ENCODE measurements at places on chromosomes 5 and 9.

- no peak for DNase-seq
These were observed 13.1 kb upstream of the NCS1 start for GRCh38 chr9:130159057-130159456.

DNA sequence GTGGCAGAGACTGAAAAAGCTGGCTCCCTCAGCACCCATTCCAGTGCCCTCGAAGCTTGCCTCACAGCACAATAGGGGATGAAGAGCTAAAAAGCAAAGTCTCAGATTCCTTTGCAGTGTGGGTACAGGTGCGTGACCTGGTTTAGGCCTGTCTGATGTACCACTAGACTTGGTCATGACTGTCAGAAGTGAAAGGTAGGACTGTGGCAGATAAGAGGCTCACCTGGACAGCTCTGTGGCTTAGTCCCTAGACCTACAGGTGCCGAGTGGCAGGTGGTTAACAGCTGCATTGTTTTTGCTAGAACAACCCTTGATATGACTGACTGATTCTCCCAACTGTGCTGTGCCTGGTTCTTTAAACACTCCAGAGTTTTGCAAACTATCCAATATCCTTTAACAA, 14.7 kb upstream of the SFXN1 start:
- no peak for DNase-seq

- no peak for DNase-seq
These were observed 69.2 kb upstream of the PPP1R26 start for GRCh38 chr9:135410421-135410820.

DNA sequence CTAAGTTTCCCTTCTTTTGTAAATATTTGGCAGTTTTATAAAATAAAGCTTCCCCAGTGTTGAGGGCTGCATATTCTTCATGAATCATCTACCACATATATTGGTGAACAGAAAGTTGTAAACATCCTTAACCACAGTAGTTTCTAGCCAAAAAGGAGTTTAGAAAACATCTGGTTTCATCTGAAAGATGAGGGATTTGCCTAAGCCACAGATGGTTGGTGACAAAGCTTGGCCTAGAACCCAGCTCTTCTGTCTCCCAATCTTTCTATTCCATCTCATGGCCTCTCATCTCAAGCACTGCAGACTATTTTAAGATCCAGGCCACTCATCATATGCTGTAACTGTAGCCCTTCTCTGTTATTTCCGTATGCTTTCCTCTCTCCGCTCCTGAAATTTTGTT, 232.3 kb upstream of the TRPM3 start:
- no peak for DNase-seq

DNA sequence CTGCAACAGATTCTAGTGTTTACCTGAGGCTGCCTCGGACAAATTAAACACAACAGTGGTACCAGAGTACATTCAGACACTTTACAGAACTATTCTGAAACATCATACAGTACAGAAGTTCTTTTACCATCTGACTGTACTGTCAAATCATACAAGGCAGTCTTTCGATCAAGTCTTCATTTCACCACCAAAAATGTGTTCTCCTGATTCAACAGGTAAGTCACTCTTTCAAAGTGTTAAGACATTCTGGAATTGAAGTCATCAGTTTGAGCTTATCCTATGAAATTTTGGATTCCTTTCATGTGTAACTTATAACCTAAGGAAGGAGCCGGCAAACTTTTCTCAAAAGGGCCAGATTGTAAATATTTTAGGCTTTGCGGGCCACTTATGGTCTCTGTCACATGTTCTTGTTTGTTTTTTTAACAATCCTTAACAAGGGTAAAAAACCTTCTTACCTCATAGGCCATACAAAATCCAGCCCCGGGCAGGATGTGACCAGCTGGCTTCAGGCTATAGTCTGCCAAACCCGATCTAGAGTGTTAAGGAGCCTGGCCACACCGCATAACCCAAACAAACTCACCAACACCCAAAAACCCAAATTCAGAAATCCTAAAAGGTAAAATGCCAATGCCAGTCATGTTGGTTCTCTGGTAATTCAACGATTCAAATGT, 151.6 kb downstream of the DENND1A start:
- DNase-seq = no peak

DNA sequence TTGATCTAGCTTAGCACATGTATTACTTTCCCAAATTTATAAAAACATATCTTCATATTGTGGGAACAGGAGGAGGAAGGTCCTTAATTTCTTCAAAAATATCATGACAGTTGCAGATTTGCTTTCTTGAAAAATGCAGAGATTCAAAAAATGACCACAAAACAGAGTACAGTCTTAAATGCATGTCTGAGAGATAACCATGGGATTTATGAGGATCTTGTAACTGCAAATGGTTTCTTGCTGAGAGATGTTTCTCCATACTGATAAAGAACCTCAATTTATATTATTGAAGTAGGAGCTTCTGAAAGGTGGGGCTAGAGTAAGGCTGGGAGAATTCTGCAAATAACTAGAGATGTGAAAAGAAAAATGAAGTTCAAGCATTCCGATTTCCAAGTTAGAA, 83.2 kb downstream of the CDH18 start:
- DNase-seq = no peak

DNA sequence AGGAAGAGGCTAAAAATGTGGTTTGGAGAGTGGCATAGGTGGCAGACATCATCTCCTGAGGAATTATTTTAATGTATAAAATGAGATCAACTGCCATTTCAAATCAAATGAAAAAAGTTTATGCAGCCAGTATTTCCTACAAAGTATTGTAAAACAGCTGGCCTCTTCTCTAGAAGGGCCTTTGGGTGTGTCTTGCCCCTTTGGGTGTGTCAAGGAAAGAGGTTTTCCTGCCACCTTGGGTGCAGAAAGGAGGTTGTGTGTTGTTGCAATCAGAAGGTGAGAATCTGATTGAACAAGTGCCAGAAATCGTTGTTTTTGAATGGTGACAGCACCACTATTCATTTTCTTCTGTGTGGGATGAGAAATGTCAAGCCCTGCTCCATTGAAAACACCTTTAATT, 127.4 kb downstream of the RMI1 start:
- no peak for DNase-seq

DNA sequence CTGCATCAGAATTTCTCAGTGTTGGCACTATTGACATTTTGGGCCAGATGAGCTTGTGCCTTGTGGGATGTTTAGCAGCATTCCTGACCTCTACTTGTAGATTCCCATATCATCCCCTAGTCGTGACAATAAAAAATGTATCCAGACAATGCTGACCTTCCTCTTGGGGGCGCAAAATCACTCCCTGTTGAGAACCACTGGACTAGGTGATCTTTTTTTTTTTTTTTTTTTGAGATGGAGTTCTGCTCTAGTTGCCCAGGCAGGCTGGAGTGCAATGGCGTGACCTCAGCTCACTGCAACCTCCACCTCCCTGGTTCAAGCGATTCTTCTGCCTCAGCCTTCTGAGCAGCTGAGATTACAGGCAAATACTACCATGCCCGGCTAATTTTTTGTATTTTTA, 22.6 kb downstream of the STXBP1 start:
- DNase-seq = no peak

DNA sequence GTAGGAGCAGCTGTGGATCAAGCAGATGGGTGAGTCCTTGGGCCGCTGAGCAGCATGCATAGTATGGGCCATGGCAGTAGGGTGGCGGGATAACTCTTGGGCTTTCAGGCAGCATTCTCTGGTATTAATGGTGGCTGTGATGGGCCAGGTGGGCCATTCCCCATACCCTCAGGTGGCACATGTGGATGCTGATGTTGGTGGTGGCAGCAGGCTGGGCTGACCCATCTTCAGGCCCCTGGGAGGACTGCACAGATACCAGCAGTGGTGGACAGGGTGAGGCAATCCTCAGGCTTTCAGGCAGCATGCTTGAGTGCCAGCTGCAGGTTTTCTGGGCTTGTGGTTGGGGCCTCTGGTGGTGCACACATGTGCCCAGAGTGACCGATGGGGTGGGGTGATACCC, 27.1 kb upstream of the C6 start:
- no peak for DNase-seq

GRCh38 chr5:34736445-34737115, 80.5 kb downstream of the RAI14 start:
- no peak for DNase-seq

DNA sequence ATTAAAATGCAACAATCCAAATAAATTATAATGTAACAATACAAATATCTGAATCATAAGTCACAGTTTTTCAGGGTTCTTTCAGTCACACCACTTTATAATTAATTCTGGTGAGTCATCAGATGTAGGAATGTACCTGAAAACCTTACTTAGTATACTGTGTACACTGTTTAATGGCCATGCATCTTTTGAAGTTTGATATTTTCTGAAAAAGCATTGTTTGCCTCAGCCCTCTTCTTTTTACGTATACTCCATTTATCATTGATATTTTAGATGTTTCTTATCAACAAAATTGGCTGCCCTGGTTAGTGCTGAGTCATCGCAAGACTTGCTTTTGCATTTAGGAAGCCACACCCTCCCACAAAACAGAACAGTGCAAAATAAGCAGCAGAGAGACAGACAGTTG, 218.6 kb downstream of the PJA2 start:
- DNase-seq = no peak

- no peak for DNase-seq
These were observed 14.0 kb downstream of the TGFBR1 start for GRCh38 chr9:99118782-99119466.

GRCh38 chr9:126506361-126507317, 107.1 kb upstream of the LMX1B start:
- no peak for DNase-seq

DNA sequence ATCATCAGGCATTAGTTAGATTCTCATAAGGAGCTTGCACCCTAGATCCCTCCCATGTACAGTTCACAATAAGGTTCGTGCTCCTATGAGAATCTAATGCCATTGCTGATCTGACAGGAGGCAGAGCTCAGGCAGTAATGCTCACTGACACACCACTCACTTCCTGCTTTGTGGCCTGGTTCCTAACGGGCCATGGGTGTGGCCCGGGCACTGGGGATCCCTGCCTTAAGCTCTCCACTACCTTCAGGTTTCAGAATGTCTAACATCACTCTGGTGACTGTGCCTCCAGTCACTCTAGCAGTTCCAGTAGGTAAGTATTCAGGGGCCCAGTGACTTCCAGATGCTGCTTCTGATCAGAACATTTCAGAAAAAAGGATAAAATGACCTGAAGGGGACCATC, 152.4 kb downstream of the LRRC70 start:
- no peak for DNase-seq

- no peak for DNase-seq
These were observed 8.0 kb downstream of the LHX6 start for GRCh38 chr9:122220673-122221182.

DNA sequence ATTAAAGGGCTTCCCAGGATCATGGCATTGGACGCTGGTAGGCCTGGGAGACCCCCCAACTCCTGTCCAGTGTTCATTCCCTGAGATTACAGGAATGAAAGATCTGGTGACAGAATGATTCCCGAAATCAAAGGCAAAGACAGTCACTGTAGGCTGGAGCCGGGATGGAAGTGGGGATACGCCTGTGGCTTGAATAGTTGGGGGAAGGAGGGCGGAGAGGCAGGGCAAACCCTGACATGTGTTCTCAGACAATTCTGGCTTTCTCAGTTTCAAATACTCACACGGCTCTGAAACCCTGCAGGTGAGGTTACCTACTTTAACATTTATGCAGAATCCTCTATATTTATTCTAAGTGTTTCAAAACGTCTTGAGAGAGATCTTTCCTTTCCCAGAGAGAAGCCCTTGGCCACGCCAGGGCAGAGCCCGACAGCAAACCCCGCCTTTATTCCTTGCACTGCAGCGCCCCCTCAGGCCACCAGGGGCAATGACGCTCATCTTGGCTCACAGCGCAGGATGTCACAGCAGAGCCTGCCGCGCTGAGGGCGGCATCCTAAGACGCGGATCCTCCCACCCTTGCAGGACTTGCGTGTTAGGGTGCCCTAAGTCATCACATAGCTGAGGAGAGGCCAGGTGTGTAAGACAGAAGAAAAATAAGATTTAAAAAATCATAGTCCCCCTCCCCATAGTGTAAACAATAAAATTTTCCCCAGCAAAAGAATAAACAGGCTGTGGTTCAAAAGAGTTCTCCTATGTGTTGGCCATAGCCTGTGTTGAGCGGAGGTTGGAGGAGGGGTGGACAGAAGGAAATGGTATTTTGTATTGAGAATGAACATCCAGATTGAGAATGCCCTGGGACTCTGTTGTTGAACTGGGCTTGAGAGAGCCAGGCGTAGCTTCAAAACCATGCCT, 284.5 kb downstream of the NTRK2 start:
- DNase-seq = no peak

DNA sequence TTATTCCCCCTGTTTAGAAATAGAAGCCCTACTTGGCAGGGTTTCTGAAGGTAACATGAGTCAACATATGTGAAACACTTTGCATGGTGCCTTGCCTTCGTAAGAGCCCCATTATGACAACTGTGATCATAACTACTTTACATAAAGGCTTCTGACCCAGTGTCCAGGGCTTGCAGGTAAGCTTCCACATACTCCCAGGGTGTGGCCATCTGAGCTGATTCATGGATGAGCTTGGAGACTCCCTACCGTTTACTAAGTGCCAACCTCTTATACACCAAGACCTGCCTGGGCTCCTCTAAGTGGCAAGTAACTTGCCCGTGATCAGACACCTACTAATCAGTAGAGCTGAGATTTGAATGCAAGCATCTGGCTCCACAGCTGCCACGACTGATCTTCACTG, 62.8 kb upstream of the C5orf58 start:
- no peak for DNase-seq

GRCh38 chr9:89887286-89887685, 282.5 kb downstream of the GADD45G start:
- no peak for DNase-seq

DNA sequence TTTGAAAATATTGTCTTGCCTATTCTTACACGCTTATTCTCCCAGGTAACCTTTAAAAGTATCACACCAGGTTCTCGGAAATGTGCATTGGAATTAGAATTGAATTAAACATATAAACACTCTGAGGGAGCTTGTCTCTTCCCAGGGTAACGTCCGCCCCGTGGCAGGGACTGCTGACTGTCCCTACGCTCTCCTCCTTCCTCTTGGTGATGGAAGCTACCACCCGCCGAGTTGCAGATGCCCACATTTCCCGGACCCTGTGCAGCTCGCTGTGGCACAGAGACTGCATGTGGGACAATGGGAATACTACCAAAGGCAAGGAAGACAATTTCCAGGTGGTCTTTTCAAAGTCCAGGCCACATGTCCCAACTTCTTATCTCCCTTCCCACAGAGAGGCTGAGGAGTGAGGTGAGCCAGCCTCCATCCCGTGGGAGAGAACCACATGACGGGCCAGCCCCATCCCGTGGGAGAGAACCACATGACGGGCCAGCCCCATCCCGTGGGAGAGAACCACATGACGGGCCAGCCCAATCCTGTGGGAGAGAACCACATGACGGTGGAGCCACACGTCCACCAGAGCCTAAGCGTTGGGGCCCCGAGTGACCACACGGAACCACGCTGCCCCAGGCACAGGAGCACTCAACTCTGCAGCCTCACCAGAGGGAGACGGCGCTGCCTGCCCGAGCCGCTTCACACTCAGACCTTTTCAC, 249.4 kb upstream of the IRX1 start:
- DNase-seq = no peak

- DNase-seq = no peak
These were observed 143.9 kb upstream of the SLC1A3 start for GRCh38 chr5:36462295-36463021.

DNA sequence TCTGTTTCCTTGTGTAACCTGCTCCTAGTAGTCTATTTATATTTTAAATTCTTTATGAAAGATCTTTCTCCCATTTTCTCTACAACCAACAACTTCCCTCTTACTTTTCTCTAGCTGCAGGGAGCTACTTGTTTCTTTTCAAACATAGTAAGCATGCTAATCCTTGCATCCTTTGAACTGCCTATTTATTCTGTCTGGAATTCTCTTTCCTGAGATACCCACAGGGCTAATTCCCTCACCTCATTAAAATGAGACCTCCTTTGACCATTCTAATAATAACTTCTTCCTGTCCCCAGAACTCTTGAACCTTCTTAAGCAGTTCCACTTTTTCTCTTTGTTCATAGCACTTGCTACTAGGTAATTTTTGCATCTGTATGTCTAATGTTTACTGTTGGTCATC, 620.6 kb upstream of the CDH18 start:
- no peak for DNase-seq
